ENCODE measurements at places on chromosomes 12 and 14.

GRCh38 chr14:61342932-61343331 lies 21.6 kb downstream of the PRKCH start:
- no peak for DNase-seq

GRCh38 chr12:31715283-31715825 lies 13.5 kb downstream of the AMN1 start:
- DNase-seq = no peak

DNA sequence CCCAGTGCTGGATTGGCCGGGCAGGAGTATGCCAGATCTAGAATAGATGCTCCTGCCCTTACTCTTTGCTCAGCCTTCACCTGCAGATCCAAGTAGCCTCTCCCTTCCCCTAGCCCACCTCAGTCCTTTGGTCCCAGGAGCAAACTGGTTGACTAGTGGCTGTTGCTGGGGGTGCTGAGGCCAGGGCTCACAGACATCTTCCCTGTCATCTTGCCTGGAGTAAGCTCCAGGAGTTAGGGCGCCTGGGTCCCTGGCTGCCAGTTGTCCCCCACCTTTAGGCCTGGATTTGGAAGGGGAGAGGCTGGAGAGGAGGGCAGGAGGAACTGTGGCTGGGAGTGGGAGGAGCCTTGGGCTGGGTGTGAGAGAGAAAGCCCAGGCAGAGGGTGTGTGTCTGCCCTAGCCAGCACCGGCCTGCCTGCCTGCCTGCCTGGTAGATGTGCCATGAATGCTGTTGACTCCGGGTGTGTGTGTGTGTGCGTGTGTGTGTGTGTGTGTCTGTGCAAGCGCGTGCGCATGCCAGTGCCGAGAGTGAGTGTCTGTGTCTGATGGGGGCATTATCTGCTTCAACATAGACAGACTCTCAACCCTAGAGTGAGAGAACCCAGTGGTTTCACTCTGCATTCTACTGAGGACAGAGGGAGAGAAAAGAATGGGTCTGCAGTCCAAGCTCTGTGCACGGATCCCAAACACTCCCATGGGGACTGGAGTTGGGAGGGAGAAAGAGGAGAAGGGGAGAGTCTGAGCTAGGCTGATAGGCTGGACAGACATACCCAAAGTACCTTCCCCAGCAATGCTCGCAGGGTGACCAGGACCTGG lies 845 bp upstream of the RARG start:
- no peak for DNase-seq

DNA sequence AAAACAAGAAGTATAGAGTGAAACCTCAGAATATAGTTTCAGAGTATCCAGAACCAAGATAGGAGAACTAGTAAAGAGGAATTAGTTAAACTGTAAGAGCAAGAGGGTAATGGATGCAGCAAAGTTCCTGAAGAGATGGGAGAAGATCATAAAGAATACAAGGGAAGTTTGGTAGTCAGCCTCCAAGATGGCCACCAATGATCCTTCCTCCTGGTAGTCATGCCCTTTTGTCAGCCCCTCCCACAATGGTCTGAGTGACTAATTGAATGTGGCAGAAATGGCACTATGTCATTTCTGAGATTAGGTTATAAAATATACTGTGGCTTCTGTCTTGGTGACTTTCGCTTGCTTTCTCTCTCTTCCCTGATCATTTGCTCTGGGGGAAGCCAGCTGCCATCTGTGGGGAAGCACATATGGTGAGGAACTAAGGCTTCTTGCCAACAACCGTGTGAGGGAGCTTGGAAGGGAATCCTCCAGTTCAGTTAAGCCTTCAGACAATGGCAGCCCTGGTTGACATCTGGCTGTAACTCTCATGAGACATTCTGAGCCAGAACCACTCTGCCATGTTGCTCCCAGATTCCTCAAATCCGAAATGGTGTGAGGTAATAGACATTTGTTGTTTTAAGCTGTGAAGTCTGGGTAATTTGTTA lies 55.3 kb upstream of the AMN1 start:
- DNase-seq = no peak

GRCh38 chr12:51369581-51369980 lies 21.6 kb downstream of the GALNT6 start:
- no peak for DNase-seq

GRCh38 chr14:24232645-24233537 lies at the start of gene GMPR2:
Gene GMPR2 (plus strand): TSS chr14:24232929. CDS start chr14:24233254, 325 bp downstream.
- DNase-seq = no peak

DNA sequence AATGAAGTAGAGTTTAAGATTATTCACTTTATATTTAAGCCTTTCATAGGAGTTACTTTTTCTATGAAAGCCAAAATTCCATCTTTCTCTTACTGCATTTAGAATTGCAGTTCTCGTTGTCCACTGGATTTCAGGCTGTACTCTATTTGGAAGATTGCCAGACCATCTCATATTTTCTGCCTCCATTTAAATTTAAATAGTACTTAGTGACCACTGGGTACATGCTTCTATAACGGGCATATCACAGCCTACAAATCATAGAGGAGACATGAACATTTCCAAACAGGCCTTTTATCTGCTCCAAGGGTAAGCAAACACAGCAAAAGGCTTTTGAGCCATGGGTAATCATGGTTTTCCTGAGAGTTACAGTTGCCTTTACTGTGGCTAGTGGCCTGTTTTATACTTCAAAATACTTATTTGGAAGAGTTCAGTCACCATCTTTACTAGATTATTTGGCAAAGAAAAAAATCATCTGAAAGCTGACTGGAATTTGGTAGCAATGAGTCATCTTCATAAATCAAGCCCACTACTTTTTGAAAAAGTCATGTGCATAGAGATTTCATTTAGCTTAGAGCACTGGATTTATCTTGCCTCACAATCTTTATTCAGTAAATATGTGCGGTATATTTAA lies 15.7 kb downstream of the ANO6 start:
- DNase-seq = no peak

GRCh38 chr12:109541413-109541726 lies 31.9 kb downstream of the MMAB start:
- DNase-seq = no peak

GRCh38 chr14:66069036-66069435 lies 417.1 kb upstream of the CCDC196 start:
- DNase-seq = no peak

GRCh38 chr12:27573972-27574371 lies 50.0 kb downstream of the PPFIBP1 start:
- no peak for DNase-seq

GRCh38 chr12:119725523-119725922 lies 57.6 kb downstream of the PRKAB1 start:
- DNase-seq = no peak

- no peak for DNase-seq
These were observed 411.0 kb upstream of the SOX5 start for GRCh38 chr12:24360461-24360860.

- no peak for DNase-seq
These were observed 17.8 kb downstream of the FBLN5 start for GRCh38 chr14:91929700-91930099.

Measured in NT2/D1 (cell line).